ENCODE measurements at places on chromosomes 2 and 18.

DNA sequence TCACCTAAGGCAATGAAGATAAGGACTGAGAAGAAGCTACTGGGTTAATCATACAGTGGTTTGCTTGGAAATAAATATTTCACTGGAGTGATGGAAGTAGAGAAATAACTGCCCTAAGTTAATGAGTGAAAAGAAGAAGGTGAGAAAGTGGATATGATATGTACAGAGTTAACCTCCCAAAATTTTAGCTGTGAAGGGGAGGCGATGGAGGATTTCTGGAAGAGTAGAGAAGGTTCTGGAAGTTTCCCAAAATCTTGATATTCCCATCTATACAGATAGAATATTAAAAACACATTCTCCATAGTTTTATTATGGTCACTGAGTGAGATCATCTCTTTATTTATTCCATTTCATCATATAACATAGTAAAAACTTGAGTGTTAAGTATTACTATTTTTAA is 296.6 kb upstream of the RGPD4 start:
- H3K27me3 ChIP-seq: no peaks in the 10 kb centered on the region
- no peak overlapping the region for H3K27ac ChIP-seq
- no peaks in the 10 kb centered on the region for H3K36me3 ChIP-seq
- DNase-seq: no peak
- no peaks in the 10 kb centered on the region for H3K4me1 ChIP-seq
- no peak overlapping the region for H3K4me3 ChIP-seq

DNA sequence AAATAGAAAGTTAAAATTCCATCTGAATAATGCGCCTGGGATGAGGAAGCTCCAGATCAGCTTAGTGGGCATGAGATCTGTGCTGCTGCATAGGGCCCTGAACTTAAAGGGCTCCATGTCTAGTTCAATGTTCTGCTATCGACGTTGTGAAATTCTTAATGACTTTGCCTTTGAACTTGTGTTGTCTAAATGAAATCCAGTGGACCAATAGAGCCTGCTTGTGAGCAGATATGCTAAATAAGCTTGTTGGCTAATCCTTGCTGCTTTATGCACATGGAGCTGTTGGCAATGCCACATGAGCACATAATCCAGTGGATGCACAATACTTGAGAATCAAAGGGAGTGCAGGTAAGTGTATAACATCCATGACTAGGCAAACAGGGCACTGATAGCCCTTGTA is 228.6 kb downstream of the TNS1 start:
- H3K4me3 ChIP-seq: no peak overlapping the region
- H3K36me3 ChIP-seq: no peaks in the 10 kb centered on the region
- H3K27ac ChIP-seq: no peak overlapping the region
- no peaks in the 10 kb centered on the region for H3K27me3 ChIP-seq

DNA sequence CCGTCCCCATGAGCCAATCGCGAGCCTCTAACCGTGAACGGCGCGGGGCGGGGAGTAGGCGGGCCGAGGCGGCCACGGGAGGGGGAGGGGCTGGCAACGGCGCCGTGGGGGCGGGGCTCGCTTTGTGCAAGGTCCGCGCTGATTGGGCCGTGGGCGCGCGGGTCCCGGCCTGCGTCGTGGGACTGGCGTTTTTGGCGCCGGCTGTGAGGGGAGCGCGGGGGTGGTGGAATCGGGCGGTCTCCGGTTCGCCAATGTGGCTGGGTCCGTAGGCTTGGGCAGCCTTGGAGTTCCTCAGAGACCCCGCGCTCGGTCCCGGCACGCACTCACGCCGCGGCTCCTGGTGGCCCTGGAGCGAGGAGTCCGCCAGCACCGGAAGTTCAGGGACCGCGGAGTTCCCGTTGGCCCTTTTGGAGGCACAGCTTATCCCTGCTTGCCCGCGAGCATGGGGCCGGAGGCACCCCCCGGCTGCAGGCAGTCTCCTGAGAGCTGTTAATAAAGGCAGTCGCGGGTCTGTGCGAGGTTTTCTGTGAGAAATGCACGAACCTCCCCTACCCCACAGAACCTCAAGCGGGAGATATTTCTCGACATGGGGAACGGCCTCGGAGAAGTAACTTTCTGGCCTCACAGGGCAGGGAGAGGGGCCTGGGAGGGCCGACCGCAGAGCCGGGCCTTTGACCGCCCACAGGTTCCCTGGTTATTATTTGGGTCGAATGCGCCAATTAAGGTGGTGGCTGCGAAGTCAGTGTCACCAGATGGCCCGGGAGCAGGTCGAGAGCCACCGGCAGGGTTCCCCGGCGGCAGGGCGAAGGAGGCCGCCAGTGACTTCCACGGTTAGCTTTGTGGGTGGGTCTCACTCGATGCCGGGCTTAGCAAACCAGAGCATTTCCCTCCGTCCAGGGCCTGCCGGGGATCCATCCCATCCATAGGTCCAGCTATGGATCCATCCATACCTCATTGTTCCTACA is 574 bp upstream of the NCL start:
- peak overlapping the region; percentile 83 for H3K4me3 ChIP-seq
- peaks cover 2% of the 10 kb centered on the region for H3K27me3 ChIP-seq
- H3K4me1 ChIP-seq: peaks cover 2% of the 10 kb centered on the region
- no peak for DNase-seq
- H3K36me3 ChIP-seq: peaks cover 21% of the 10 kb centered on the region
- peak overlapping the region; percentile 91 for H3K27ac ChIP-seq

GRCh38 chr18:61466736-61467135 is 133.5 kb downstream of the CDH20 start:
- H3K27me3 ChIP-seq: peaks cover 3% of the 10 kb centered on the region
- no peaks in the 10 kb centered on the region for H3K36me3 ChIP-seq

DNA sequence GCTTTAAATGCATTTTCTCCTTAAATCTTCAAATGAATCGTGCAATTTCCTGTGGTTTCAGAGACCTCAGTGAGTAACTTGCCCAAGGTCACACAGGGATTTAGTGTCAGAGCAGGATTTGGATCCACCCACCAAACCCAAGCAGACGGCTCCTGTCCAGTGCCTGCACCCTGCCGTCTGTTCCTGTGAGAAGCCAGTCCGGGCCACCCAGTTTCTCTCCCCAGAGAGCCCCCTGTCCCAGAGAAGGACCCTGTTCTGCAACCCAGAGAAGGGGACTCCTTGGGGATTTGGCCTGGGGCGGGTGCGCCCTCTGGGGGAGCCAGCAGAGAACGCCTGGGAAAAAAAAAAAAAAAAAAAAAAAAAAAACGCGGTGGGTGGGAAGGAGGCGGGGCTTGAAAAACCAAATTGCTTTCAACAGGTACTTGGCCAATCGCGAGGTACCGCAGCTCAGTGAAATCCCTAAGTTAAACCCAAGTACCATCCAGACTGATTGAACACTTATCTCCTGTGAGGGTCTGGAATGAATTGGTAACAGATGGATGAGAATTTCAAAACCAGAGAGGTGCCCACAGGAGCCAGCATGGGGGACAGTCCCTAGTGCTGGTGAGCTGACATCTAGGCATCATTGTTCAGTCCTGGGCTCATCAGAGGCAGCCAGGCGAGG is 30.9 kb upstream of the REEP1 start:
- peak; percentile 39 for DNase-seq
- H3K27me3 ChIP-seq: peaks cover 4% of the 10 kb centered on the region
- H3K4me3 ChIP-seq: no peak overlapping the region
- 0 out of 2 replicates have a peak, but pooled peaks cover 3% of the 10 kb centered on the region for H3K4me1 ChIP-seq

GRCh38 chr2:196500686-196501431 is 138.7 kb upstream of the CCDC150 start:
- no peak overlapping the region for H3K27ac ChIP-seq
- no peaks in the 10 kb centered on the region for H3K36me3 ChIP-seq
- no peak overlapping the region for H3K4me3 ChIP-seq
- H3K4me1 ChIP-seq: no peaks in the 10 kb centered on the region
- peak; percentile 16 for DNase-seq

- DNase-seq: no peak
- H3K4me1 ChIP-seq: no peaks in the 10 kb centered on the region
- no peak overlapping the region for H3K27ac ChIP-seq
- H3K4me3 ChIP-seq: no peak overlapping the region
- peaks cover 2% of the 10 kb centered on the region for H3K27me3 ChIP-seq
These were observed 190.4 kb upstream of the ID2 start for GRCh38 chr2:8491296-8492027.

DNA sequence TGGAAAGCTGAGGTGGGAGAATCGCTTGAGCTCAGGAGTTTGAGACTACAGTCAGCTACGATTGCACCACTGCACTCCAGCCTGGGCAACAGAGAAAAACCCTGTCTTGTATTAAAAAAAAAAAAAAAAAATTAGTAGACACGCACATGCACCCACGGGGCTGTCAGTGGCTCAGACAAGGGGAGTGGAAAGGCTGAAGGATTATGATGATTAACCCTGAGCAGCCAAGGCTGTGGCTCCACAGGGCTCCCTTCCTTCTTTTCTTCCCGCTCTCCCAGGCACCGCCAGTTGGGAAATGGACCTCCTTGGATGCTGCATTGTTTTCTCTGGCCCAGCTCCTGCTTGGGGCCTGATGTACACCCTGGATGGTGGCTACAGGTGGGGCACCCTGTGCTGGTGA is 49.0 kb upstream of the RAB6C start:
- H3K27me3 ChIP-seq: no peaks in the 10 kb centered on the region
- no peaks in the 10 kb centered on the region for H3K36me3 ChIP-seq
- DNase-seq: no peak
- no peaks in the 10 kb centered on the region for H3K4me1 ChIP-seq
- H3K4me3 ChIP-seq: no peak overlapping the region

DNA sequence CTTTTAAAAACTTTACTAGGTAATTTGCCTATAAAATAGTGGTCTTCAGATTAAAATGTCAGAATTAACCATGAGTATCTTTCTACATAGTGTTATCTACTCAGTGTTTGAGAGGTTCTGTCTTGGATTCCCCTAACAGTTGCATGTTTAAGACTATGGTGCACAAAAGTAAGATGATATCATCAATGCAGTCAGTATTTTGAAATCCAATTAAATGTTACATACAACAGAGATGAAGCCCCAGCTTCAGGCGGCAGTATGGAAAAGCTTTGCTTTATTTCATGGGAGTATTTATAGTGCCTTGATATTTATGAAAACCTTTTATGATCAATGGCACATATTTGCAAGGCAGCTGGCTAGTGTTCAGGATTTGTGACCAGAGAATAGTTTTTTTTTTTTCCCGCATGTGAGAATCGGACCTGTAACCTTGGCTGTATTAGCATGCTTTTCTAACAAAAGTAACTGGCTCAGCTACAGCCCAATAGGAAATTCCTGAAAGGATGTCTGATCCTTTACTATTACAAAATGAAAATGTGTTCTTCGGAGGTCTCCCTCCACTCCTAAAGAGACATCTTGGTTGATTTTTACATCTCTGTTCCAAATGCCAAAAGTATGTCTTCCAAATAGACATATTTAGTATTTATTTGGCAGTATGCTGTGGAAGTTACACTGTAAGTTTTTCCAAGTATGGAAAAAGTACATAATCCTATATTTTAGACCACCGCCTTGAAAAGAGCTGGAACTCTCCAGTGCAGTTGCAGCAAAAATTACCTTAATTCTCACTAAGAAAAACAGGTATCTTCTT is 319.3 kb upstream of the UBE2E3 start:
- H3K27me3 ChIP-seq: no peaks in the 10 kb centered on the region
- no peak for DNase-seq
- no peak overlapping the region for H3K27ac ChIP-seq
- H3K4me1 ChIP-seq: 0 out of 2 replicates have a peak, but pooled peaks cover 4% of the 10 kb centered on the region

DNA sequence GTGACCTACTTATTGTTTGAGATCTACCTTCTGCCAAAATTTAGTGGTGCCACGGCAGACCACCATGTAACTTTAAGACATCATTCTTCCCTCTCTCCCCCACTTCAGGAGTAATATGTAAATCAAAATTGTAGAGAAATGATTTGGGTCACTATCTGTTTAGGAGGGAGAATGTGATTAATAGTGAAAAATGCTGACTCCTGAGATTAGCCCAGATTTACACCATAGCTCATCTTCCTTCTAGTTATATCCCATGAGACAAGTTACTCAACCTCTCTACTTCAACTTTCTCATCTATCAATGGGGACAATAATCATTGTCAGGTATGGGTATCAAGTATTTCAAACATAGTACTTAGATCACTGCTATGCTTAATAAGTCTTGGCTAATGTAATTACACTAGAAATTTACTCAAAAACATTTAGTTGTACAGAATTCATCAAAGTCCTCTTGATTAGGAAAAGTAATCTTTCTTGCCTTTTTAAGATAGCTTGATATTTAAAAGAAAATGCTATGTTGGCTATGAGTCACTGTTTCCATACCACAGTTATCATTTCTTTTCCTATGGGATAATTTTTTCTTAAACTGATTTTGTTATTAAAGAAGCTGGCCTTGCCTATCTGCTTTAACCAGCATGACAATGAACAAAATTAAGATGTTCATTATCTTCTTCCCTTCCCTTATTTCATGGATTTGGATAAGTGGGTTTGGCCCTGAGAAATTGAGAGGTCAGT is 1038.9 kb upstream of the ZEB2 start:
- H3K27me3 ChIP-seq: no peaks in the 10 kb centered on the region
- no peak overlapping the region for H3K4me3 ChIP-seq
- H3K4me1 ChIP-seq: no peaks in the 10 kb centered on the region
- no peak overlapping the region for H3K27ac ChIP-seq
- H3K36me3 ChIP-seq: no peaks in the 10 kb centered on the region

- DNase-seq: no peak
- no peak overlapping the region for H3K27ac ChIP-seq
- H3K4me1 ChIP-seq: peaks cover 10% of the 10 kb centered on the region
- H3K4me3 ChIP-seq: no peak overlapping the region
These were observed 207.5 kb upstream of the FBXO11 start for GRCh38 chr2:48113767-48114166.

- H3K27me3 ChIP-seq: no peaks in the 10 kb centered on the region
- H3K4me3 ChIP-seq: no peak overlapping the region
- no peak for DNase-seq
- no peaks in the 10 kb centered on the region for H3K36me3 ChIP-seq
These were observed 885.7 kb upstream of the KLHL29 start for GRCh38 chr2:22499082-22499839.

DNA sequence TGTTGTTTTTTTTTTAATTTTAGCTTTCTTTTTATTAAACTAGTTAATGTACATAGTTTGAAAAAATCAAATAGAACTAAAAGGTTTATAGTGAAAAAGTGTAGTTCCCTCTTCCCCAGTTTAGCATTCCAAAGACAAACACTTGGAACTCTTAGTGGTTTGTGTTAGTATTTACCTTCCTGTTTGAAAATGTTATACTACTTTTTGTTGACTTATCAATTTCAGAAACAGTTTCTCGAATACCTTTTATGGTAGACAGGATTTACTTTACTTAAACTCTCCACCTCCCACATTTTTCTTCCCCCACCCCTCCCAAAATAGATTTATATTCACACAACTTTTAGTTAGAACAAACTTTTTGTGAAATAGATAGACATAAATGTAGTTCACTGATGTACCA is 26.7 kb downstream of the PLEKHA3 start:
- no peak for DNase-seq
- H3K27me3 ChIP-seq: no peaks in the 10 kb centered on the region
- no peaks in the 10 kb centered on the region for H3K4me1 ChIP-seq
- H3K4me3 ChIP-seq: no peak overlapping the region
- peaks cover 12% of the 10 kb centered on the region for H3K36me3 ChIP-seq
